Omental fat pad (tissue), 4 donors: ENCODE measurements at places on chromosomes 4 and X. TPM values are rescaled to one million over a fixed set of nuclear protein-coding genes. Genes with fewer than 3 reads are reported as not detected.

OTUD6A gene
- not detected for total RNA-seq

GLOD5 gene
- total RNA-seq: not detected

CETN2 gene
- 18.9 TPM for total RNA-seq

SSX4 gene
- not detected for total RNA-seq

CTAG1B gene
- total RNA-seq: not detected

MAGEE2 gene
- total RNA-seq: not detected

NAT8L gene
- 15.9 TPM for total RNA-seq

- no peak for DNase-seq
Observed at GRCh38 chr4:126144543-126145237, 829.9 kb downstream of the FAT4 start.

DNA sequence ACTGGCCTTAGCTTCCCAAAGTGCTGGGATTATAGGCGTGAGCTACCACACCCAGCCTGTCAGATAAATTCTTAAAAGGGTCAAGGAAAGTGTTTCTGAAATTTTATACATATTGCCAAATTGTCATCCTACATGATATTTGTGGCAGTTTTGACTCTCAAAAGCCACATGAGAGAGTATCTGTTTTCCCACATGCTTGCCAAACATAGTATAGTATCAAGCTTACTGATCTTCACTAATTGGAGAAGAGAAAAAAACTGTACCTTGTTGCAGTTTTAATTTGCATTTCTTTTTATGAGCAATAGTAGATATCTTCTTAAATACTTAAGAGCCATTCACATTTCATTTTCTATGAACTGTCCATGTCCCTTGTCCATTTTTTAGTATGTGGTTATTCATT is 83.6 kb downstream of the TET2 start:
- no peak for DNase-seq

- DNase-seq: no peak
Observed at GRCh38 chr4:112563431-112564200, 47.6 kb upstream of the NEUROG2 start.

DNA sequence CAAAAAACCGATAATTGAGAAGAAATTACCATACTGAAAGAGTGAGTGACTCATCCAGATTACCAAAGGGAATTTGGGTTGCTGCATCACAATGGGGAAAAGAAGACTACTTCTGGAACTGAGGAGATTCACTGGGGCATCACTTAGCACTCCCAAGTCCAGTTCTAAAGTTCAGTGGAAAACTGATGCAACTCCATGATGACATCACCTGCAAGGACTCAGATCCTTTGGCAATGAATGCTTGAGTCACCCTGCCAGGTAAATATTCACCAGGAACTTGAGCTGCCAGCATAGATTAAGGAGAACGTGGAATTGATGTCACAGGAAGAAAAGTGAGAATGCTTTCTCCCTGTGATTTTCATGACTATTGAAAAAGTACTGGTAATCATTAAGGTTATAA is 32.0 kb upstream of the SMIM10L2A start:
- DNase-seq: no peak

- no peak for DNase-seq
Observed at GRCh38 chr4:15078682-15079642, 76.7 kb downstream of the CPEB2 start.

GRCh38 chr4:154578919-154579318 is 11.6 kb downstream of the FGA start:
- DNase-seq: no peak

- no peak for DNase-seq
Observed at GRCh38 chrX:65196758-65197360, 220.6 kb upstream of the ZC4H2 start.

DNA sequence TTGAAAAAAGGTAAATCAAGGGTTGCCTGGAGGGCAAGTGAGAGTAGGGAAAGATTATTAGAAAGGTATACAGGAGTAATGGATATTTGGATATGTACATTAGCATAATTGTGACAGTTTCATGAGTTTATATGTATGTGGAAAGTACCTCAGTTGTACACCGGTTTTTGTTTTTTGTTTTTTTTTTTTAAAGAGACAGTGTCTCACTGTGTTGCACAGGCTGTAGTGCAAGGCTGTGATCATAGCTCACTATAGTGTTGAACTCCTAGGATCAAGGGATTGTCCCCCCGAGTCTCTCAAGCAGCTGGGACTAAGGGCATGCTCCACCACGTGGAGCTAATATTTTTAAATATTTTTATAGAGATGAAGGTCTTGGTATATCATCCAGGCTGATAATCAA is 15.3 kb upstream of the HPGD start:
- DNase-seq: no peak

GRCh38 chrX:49972328-49972860 is 50.0 kb downstream of the CLCN5 start:
- no peak for DNase-seq

DNA sequence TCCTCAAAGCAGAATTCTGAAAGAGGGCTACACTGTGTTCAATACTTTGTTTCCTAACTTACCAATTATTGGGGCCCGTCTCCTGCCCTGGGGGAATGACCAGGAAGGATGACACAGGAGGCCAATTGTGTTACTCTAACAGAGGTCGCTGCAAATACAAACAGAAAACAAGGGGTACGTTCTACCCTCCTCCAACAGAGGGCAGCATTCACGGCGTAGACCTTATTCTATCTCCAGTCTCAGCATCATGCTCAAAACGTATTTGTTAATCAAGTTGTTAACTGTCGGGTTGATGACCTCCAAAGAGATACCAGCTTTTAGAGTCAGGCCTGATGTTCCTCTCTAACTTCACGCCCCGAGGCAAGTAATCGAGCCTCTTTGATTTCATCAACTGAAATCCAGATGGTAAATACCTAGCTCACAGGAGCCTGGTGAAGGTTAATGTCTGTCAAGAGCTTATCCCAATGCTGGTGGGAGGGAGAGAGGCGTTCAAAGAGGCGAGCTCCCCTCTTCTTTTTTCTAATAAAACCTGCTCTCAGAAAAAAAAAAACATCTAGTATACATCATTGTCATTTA is 181.0 kb upstream of the KCNIP4 start:
- DNase-seq: no peak

GRCh38 chrX:117689956-117690355 is 426.7 kb downstream of the KLHL13 start:
- no peak for DNase-seq

GRCh38 chrX:153800177-153800722 is 5.8 kb downstream of the SSR4 start:
- no peak for DNase-seq

- DNase-seq: no peak
Observed at GRCh38 chr4:136505020-136505419, 1027.3 kb downstream of the PCDH18 start.

GRCh38 chr4:145230726-145231125 is 50.3 kb upstream of the OTUD4 start:
- DNase-seq: no peak

GRCh38 chr4:89175611-89176010 is 64.3 kb downstream of the TIGD2 start:
- no peak for DNase-seq

DNA sequence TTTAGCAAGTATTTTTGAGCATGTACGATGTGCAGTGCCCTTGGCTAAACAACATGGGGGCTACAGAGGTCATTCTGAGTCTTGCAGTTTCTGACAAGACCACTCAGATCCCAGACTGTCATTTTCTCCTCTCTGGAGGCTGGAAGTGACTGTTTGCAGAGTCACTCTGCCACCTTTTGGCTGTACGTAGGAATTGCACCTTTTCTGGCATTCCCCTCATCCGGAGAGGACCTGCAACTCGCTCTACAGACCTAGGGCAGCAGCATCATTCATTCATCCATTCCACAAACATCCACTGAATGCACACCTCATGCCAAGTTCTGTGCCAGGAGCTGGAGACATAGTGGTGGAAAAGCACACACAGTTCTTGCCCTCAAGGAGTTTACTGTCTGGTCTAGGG is 160.4 kb upstream of the GPR101 start:
- DNase-seq: no peak

DNA sequence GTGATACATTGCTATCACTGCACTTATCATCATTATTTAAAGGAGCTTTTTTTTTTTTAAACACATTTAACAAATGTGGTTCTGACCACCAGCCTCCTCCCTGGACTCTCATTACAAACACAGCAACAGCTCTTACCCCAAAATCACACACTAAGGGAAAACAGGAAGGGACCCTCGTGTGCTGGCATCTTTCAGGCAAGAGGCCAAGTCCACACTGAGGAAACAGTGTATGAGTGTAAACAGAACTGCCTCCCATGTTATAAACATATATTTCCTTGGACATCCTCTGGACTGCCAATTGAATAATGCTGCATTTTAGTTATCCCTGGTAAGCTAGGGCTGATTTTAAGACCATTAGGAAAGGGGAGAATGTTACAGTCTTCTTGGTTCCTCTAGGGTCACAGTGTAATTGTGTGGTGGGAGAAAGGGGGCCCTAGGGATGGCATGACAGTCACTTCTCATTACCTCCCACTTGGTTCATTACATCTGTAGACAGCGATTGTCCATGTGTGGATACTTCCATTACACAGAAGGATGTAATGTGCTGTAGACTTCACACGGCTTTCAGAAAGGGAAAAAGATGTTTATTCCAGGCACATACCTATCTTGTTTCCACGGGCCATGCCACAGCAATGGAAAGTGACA is 244.6 kb upstream of the TET2 start:
- DNase-seq: no peak

GRCh38 chr4:86482306-86483172 is 111.6 kb upstream of the PTPN13 start:
- DNase-seq: no peak

GRCh38 chrX:154795016-154795415 is 10.3 kb downstream of the MPP1 start:
- DNase-seq: no peak

- no peak for DNase-seq
Observed at GRCh38 chr4:184273166-184274147, 55.8 kb upstream of the ENPP6 start.

DNA sequence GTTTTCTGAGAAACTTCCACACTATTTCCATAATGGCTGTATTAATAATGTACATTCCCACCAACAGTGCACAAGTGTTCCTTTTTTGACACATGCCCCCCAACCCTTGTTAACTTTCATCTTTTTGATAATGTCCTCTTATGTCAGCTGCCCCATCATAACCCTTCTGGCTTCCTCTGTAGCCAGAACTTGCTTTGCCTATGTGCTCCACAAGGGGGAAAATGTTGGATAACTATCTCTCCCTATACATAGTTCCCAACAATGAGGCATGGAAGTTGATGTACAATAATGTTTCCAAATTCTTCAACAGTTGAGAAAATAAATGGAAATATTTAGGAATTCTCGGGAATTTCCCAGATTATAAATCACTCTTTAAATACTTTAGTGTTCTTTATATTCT is 142.9 kb downstream of the ASB9 start:
- no peak for DNase-seq

DNA sequence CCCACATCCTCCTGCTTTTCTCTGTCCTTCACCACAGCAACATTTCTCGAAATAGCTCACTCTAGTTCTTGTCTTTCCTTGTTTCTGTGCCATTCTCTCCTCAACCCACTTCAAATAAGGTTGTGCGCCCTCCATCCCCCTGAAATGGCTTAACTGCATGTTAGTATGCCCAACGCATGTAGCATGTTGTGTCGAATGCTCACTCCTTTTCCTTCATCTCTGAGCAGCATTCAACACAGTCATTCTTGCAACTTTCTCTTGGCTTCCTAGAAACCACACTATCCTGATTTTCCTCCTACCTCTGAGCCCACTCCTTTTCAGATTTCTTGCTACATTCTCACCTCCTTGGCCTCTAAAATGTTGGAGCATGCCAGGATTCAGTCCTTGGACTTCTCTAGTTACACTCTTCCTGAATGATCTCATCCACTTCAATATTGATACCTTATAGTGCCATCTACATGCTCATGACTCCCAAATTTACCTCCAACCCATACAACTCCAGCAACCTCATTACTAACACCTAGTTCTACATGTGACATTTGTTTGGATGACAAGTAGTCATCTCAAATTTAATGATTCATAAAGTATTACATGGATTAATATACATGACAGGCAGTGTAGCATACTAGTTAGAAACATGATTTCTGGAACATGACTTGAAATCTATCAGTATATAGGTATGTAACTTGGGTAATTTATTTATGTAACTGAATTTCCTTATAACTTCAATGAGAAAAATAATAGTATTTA is 22.3 kb downstream of the RBMX start:
- DNase-seq: no peak
